ENCODE measurements at places on chromosomes 12 and 14. TPM values are rescaled to one million over a fixed set of nuclear protein-coding genes. Genes with fewer than 3 reads are reported as not detected.

The PIP4K2C gene
- 39.9 TPM for total RNA-seq

The KRT78 gene
- total RNA-seq, result not detected

The KERA gene
- total RNA-seq, result not detected

The GLIPR1L2 gene
- 0.41 TPM for total RNA-seq

The TAS2R7 gene
- not detected for total RNA-seq

The PRH2 gene
- total RNA-seq, result not detected

DNA sequence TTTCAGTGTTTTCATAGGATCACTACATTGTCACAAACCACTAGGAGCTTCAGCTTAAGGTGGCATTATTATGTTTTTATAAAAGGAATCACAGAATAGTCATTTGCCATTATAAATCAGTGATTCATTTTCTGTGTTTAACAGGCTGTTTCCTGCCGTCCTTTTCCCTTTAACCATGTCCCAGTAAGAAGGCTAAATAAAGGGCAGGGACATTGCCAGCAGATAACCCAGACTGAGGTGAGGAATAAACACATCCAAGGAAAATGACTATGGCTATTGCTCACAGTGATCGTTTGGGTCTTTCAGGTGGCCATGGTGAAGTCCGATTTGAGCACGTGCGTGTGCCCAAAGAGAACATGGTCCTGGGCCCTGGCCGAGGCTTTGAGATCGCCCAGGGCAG is 17.9 kb upstream of the ALDH2 start:
- DNase-seq, result no peak

DNA sequence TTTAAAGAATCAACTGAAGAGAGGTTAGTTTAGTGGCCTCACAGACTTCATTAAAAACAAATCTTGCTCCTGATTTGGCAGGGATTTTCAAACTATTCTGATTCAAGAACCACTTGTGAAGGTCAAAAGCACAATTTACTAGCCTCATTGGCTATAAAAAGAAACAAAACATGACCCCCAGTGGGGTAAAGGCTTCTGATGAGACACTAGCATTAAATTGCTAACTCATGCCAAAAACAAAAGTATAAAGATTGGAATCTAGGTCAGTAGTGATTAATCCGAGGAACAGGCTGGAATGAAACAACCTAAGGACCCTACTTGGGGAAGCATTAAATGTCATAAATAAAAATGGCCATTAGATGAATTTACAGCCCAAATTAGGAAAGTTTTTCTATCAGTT is 312.3 kb downstream of the PAWR start:
- no peak for DNase-seq

DNA sequence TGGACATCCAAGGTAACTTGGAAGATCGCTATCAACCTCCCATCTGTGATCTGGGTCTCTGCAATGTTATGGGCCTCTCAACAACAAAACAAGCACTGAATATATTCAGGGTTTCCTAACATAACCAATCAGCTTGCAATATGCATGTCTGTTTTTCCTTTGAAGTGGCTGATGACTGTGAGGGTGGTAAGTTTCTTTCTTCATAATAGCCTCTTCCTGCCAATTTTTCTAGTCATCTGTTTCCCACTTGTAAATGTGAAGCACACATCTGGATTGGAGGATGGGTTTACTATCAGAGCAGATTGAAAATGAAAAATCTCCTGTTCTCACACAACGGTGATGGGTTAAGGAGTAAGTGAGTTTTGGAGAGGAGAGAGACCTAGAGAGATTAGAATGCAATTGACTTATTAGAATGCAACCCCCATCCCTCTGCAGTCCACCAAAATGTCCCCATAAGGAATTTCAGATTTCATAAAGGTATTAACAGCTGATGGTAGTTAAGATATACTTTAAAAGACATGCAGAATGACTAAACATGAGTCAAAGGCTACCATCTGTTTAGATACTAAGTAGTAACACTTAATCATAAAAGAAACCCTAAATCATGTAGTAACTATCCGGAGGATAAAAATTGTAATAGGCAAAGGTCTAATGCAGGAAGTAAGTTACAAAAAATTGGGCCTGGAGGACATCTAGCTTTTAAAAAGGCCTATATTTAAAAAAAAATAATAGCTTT is 58.4 kb upstream of the SAV1 start:
- no peak for DNase-seq

DNA sequence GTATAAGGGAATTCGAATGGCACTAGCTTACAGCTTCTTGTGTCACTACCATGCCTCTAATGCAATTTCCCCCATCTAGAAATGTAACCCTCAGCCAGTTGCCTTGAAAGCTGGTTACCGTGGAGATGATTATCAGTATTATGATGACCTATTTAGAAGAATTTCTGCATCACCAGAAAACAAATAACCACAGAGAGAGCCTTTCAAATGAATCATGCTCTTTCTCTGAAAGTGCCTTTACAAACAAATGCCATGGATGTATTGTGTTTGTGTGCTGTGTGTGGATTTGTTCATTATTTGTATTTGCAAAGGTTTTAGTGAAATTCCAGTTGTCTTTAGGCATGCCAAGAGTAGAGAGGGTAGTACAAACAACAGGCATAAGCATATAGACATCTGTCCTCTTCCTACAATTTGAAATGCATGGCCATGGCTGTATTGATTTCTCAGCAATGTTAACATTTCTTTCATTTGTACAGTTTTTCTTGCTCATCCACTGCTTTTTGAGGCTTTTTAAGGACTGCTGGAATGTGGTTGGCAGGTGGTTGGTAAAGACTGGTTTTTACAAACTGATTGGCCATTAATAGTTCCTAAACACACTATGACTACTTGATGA is 266.5 kb downstream of the PAWR start:
- no peak for DNase-seq

Measured in thoracic aorta (tissue), 2 donors.